ENCODE measurements at places on chromosomes 3 and 15. TPM values are rescaled to one million over a fixed set of nuclear protein-coding genes. Genes with fewer than 3 reads are reported as not detected.

The IL17RB gene
- total RNA-seq, result not detected

The GABRR3 gene
- not detected for total RNA-seq

The CA12 gene
- 2.0 TPM for total RNA-seq

The LYZL4 gene
- not detected for total RNA-seq

The ANKUB1 gene
- total RNA-seq, result not detected

The CEP63 gene
- 26.1 TPM for total RNA-seq

The ILDR1 gene
- not detected for total RNA-seq

- no peak for DNase-seq
These were observed 35.2 kb downstream of the TSC22D2 start for GRCh38 chr3:150443331-150443741.

DNA sequence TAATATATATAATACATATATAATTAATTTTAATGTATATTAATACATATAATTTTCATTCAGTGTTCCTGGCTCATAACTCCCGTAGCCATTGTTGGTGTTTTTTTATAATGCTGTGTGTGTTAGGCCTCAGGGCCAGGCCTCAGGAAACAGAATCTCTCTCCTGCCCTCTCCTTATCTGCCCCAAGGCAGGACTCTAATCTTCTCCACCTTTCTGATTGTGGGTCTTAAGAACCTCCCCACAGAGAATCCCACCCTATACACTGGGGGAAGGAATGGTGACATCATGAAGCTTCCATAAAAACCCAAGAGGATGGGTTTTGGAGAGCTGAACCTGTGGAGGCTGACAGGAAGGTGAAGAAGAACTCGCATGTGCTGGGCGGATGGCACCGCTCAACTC lies 4.0 kb upstream of the FMN1 start:
- DNase-seq, result no peak

DNA sequence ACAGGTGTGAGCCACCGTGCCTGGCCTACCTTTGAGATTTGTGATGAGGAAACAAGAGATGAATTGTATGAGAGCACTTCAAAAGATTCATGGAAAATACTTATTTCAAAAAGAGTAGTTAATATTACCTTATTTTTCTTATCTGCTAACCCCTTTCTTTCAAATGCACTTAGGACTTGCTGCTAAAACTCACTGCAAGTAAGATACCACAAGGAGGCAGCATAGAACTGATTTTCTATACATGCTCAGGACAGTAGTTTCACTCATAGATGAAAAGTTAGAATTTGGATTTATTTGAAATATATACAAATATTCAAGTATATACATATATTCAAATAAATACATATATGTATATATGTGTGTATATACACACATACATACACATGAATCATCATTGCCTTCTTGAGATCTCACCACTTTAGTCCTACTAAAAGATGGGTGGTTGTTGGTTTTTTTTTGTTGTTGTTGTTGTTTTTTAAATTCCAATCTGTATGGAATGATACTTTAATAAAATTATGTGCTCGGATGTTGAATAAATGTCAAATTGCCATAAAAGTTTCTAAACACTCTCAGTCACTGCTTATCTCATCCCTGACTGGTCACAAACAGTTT lies 2.4 kb downstream of the CCNDBP1 start:
- DNase-seq, result peak; percentile 39

DNA sequence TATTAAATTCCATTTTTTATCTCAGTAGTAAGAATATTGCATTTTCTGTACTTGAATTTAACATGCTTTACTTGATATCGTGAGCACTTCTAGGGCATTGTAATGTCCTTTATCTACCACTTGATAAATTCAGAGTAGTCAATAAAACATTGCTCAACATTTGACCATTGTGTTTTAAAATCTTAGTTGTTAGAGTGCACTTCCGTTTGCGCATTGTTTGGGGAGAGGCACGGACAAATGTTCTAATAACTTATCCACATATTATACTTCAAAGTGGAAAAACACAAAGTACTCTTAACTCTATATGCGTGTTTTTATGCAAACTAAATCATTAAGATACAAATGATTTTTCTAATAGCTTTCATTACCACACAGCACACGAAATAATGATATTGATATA lies 419 bp downstream of the FAM227B start:
- DNase-seq, result no peak

GRCh38 chr15:58403581-58403980 lies 28.2 kb upstream of the LIPC start:
- no peak for DNase-seq

DNA sequence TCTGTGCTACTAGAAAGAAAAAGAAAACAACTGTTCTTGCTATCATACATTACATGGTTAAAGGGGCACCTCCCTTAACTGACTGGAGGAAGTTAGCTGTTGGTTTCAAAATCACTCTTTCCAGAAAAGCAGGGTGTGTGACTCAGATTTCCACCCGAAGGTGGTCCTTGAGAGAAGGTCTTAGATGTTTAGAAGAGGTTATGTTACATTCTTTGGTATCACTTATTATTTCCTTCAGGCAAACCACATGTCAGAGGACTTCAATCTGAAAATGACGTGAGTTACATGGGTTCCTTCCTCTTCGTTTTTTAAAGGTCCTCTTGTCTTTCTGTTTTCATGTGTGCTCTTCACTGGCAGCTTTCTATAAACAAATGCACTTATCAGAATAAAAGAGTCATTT lies 307.9 kb upstream of the CBLB start:
- DNase-seq, result no peak

- DNase-seq, result no peak
These were observed 55.7 kb downstream of the CACNA1D start for GRCh38 chr3:53550005-53550620.

- DNase-seq, result no peak
These were observed 248.1 kb downstream of the ERC2 start for GRCh38 chr3:56219894-56220805.

- DNase-seq, result no peak
These were observed 132.6 kb upstream of the MEF2A start for GRCh38 chr15:99433026-99433756.

GRCh38 chr3:16666206-16666605 lies 61.0 kb upstream of the DAZL start:
- no peak for DNase-seq
